ENCODE measurements at places on chromosomes 5 and 9.
A peak's percentile ranks its signal among the peaks of the same experiment; 100 is the strongest.

DNA sequence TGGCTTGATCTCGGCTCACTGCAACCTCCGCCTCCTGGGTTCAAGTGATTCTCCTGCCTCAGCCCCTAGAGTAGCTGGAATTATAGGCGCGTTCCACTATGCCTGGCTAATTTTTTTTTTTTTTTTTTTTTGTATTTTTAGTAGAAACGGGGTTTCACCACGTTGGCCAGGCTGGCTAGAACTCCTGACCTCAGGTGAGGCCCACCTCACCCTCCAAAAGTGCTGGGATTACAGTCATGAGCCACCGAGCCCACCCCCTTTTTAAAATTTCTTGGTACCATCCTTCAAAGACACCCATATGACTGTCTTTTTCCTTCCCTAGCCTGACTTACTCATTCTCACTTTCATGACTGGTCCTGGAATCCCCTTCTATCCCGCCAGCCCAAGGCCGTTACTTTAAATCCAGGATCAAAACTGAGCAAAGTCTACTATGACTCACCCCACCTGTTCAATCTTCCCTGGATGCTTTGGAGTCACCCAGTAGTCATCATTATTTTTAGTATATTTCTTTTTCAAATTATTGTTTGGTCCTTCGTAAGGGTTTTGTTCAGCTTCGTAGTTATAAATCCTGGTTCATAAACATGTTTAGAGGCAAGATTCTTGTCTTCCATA, 1.2 kb upstream of the TBCA start:
- DNase-seq: no peak

DNA sequence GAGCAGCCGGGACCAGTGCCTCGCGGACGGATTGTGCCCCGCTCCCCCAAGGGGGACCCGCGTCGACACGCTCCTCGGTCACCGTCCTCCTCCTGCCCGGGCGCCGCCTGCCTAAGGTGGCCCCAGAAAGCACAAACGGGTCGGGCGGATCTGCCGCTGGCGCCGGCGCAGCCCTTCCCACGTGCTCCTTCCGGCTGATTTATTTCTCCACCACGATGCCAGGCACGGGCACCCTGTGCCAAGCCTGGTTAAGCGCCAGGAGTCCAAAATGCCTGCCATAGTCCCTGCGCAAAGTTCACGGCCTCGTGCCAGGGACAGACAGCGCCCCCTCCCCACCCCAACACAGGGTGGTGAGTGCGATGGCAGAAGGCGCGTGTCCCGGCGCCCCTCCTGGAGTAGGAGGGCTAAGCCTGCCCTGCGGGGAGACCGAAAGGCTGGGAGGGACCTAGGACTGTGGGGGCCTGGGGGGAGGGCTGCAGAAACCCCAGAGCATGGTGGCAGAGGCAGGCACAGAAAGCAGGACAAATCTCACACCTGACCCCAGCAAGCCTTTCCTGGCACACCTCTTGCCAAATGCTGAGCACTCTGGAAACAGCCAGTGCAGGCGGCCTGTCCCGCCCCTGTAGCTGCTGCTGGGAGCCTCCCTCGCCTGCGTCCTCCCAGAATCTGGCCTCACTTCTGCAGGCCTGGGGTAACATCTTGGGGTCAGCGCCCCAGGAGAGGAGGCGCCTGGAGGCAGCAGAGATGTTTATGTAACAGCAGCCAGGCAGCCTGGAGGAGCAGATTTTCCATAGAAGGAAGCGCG, 1.1 kb upstream of the NOTCH1 start:
- DNase-seq: peak; percentile 24

DNA sequence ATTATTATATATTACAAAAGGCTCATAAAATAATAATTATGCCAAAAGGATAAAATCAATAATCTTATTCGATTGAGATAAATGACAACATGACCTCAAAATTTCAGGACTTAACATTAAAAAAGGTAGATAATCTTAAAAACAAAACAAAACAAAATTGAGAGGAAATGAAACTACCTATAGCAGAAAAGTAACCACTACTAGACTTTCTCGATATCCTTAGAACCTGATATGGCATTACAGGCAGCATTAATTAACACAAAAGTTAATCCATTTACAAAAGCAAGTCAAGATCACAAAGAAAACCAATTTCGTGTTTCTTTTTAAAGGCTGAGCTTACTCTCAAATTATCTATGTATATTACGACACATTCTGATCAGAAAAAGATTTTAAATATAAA, 29.9 kb downstream of the TMEM161B start:
- DNase-seq: no peak

DNA sequence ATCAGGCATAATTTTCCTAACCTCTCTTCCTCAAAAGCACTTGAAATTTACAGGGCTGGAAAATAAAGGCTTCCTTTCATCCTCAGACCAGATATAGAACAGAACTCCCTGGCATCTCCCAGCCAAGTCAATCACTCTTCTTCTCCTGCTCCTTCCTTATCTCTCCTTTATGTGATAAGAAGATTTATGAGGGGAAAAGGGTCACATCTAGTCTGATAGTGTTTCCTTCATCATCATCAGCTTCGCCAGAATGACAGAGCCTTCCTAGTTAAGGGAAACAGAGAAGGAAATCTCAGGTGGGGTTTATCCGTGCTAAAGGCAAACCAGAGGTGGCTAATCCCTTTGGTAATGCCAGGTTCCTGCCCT, 36.2 kb downstream of the LIX1 start:
- DNase-seq: no peak

GRCh38 chr9:1456301-1457024, 406.3 kb downstream of the DMRT2 start:
- DNase-seq: no peak

GRCh38 chr9:108626743-108627142, 229.0 kb downstream of the ACTL7B start:
- DNase-seq: no peak

GRCh38 chr5:127943061-127943371, 140.6 kb upstream of the SLC12A2 start:
- DNase-seq: no peak

DNA sequence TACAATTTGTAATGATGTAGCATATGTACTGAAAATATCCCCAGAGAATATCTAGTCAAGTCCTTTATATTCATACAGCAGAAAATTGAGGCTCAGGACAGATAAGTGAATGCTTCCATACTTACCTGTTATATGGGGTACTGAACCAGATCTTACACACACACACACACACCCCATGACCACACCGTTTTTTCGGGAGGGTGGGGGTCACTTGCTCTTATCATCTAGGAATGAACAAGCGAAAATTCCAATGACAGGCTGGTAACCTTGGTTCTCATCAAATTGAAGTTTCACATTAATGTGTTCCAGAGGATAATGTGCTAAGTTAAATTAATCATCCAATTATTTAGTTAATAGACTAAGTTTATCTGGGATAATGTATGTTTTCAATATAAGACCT, 48.8 kb downstream of the ARL15 start:
- DNase-seq: no peak

- DNase-seq: no peak
These were observed 2.6 kb downstream of the SELENOP start for GRCh38 chr5:42808888-42809611.

DNA sequence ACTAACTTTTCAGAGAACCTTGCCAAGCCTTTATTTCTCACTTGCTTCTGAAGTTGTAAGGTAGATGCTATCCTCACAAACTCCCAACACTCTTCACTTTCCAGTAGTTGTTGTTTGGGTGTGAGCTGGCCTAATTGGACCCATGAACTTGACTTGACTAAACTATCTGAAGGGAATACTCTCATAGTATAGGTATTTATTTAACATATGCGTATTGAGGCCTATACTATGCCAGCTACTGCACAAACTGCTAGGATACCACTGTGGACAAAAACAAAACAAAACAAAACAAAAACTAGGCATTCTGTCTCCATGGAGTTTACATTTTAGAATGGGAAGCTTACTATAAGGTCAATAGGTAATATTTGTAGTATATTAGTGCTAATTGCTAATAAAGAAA, 1.3 kb downstream of the TXNDC8 start:
- DNase-seq: no peak

DNA sequence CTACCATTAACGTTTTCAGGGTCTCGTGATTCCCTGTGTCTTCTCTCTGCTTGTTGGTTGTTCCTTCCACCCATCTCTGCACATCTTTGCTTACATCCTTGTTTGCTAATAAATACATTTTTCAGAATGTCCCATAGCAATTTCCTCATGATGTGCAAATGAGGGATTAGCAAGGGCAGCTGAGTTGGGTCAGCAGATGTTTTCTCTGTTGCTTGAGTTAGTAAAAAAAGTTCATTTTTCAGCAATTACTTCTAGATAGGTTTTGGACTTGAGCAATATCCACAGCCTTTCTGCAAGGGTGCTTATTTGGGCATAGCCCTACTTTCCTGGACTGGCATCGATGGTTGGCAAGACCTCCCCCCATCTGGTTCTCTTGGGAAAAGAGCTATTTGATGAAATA, 4.8 kb upstream of the TNFSF15 start:
- no peak for DNase-seq
